Left colon (tissue), 2 donors: ENCODE measurements at places on chromosomes 7 and 10. TPM values are rescaled to one million over a fixed set of nuclear protein-coding genes. Genes with fewer than 3 reads are reported as not detected.

The COA1 gene
- 33.2 TPM for total RNA-seq

- no peak for DNase-seq
Measured at GRCh38 chr10:61633665-61634064, 29.1 kb upstream of the CABCOCO1 start.

DNA sequence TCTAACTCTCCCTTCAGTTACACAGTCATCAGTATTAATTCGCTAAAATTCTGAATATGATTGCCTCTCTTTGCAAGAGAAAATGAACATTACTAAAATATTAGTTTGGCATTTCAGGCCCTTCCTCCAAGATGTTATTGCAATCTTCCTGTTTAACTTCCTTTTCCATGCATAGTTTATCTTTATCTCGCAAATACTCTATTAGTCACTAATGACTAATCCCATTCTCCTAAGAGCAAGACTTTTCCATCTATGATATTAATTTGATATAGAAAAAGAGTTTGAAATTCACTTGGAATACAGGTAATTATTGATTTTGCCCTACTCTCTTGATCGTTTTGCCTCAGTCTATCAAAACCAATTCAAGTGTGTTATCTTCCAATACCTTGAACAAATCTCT is 41.8 kb upstream of the SEMA3A start:
- no peak for DNase-seq

DNA sequence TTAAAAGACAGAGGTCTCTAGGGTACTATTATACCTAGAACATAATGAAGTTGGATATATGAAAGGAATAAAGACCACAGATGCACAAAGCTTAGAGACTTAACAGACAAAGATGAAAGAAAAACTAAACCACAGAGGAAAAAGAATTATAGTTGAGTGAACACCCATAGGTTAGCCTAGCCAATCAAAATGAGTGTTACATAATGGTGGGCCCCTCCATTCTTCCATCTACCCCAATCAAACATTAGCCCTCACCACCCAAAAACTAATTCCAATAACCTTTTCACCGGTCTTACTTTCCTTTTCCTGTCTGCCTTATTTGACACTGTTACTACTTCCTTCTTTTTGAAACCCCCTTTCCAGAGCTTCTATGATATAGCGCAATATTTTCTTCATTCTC is 130.1 kb downstream of the ELMO1 start:
- DNase-seq: no peak
